ENCODE measurements at places on chromosomes 6 and 20.

- DNase-seq, result no peak
Observed at GRCh38 chr6:144302701-144303372, 17.7 kb downstream of the UTRN start.

- DNase-seq, result peak; percentile 45
Observed at GRCh38 chr20:21395666-21396598, 1.4 kb downstream of the NKX2-4 start.

GRCh38 chr20:38863024-38863851, 57.7 kb downstream of the PPP1R16B start:
- no peak for DNase-seq

- peak; percentile 68 for DNase-seq
Observed at GRCh38 chr6:26286168-26286877, 78.7 kb upstream of the BTN3A2 start.

GRCh38 chr6:98840996-98841513, 6.7 kb downstream of the POU3F2 start:
- no peak for DNase-seq

DNA sequence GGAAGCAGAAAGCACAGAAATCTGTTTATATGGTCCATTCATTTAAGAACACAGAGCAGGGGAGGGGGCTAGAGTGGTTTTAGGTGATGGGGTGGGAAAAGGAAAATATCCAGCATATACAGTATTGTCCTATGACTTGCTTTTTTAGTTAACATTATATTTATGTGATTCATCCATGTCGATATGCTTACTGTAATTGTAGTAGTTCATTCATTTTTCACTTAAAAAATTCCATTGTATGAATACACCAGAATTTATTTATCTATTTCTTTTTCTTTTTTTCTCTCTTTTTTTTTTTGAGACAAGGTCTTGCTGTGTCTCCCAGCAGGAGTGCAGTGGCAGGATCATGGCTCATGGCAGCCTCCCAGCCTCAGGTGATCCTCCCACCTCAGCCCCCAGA, 9.6 kb upstream of the PRIM2 start:
- DNase-seq, result no peak

- DNase-seq, result no peak
Observed at GRCh38 chr6:167987396-167988153, 9.9 kb upstream of the KIF25 start.

DNA sequence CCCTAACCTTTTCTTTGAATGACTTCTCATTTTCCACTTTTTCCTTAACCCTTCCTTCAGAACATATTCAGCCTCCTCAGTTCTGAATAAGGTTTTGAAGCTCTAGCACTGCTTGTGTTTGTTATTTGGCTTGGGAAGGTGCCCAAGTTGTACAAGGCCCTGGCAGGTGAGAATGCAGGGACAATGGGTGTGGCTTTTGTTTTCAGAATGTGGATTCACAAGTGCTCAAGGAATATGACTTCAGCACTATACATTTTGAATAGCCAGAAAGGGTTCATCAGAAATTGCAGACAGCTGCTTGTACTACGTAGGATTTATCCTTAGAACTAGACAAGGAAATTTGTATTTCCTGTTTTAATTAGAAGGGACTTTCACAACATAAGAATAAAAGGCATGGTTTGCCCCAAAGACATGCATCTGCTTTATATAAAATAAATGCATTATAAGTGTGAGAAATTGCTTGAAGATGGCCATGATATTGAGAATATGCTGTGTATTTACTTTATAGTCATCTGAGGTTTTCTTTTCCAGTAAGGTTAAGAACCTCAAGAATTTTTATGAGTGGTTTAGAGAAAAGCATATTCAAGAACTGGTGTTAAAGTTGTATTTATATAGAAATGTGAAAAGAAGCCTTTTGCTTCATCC, 29.3 kb upstream of the PRDM1 start:
- no peak for DNase-seq

DNA sequence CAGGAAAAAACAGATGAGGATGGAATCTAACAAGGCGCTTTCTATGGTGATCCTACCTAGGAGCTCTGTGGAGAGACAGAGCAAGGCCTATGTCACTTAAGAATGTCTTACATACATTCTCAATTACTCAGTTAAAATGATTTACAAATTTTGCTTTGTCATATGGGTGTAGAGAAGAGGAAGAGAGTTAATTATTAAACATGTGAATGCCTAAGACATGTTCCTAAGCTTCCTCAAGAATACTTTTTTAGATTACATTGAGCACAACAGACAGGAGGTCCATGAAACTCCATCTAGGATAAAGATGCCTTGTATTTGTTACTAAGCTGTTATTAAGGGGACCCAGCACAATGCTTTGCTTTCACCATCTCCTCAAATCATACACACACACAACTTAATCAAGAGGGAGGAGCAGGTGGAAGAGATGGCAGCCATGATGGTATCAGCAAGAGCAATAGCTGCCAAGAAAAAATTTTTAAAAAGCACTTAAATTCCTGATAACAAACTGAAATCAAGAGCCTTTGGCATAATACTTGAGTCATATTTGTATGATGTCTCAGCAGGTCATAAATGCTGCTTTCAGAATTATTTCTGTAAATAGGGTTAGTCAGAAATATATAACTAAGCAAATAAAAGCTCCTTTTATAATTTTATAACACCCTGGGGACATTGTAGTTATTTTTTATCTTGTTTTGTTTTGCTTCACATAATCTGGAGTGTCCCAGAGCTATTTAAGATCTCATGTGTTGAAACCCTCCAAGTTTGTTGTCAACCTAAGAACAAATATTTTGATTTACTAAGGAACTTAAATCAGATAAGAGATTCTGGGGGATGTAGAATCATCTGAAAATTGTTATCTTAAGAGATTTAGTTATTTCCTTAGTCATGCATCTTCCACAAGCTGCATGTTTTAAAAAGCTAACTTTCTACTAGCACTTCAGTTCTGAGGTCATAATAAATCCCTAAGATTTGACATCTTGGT, 70.0 kb upstream of the CD2AP start:
- DNase-seq, result no peak

GRCh38 chr6:137102050-137102848, 57.5 kb upstream of the IL20RA start:
- DNase-seq, result no peak

GRCh38 chr6:139904158-139904533, 529.7 kb upstream of the CITED2 start:
- no peak for DNase-seq

GRCh38 chr20:6122873-6123648, at the start of gene FERMT1:
FERMT1 (minus strand) TSS chr20:6123030; CDS start chr20:6119554, 3,476 bp downstream.
- peak; percentile 71 for DNase-seq

DNA sequence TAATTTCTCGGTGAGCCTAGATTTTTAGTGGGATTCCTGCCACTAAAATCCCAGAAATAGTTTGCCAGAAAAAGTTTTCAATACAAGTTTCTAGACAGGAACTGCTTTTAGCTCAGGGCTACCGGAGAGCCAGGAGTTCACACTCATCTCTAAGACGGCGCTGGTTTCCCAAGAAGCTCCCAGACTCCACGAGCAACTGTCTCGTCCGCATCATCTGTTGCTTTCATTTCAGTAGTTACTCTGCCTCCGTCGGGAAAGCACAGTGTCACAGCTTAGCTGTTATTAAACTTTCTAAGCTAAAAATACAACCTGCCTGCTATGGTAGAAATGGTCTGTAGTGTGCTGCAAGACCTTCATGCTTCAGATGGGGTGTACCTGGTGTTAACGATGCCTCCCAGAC, 197.3 kb upstream of the SNX9 start:
- DNase-seq, result no peak

GRCh38 chr6:51827580-51827979, 259.8 kb downstream of the PKHD1 start:
- DNase-seq, result no peak

DNA sequence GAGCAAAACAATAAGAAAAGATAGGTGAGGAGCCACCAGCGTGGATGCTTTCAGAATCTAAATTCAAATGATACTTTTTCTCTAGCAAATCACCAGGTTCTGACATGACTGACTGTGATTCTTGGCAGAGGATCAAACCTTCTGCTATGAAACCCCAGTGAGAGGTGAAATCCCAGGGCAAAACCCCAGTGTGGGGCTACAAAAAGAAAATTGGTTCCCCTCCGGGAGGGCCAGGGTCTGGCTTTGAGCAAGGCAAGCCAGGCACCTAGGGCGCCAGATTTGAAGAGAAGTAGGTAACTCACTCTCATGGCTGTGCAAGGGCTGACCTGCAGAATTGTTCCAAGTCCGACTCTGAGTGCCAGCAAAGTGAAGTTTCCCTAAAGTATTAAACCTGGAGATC, 20.2 kb upstream of the RALGAPA2 start:
- no peak for DNase-seq

DNA sequence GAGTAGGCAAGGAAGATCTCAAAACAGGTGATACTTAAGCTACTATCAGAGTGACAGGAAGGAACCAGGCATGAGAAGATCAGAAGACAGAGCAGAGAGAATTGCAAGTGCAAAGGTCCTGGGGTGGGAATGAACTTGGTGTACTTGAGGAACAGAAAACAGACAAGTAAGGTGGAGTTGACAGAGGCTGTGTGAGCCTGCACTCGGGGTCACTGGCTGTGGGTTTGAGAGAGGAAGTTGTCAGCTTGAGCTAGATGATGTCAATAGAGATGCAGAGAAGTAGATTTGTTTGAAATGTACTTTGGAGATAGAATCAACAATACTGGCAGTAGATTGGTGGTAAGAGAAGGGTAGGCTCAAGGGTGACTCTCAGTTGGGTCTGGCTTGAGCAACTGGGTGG, 209.5 kb downstream of the CLIC5 start:
- no peak for DNase-seq

GRCh38 chr6:96812077-96812703, 25.1 kb downstream of the GPR63 start:
- DNase-seq, result no peak

GRCh38 chr20:44079291-44079690, 107.7 kb downstream of the JPH2 start:
- no peak for DNase-seq

DNA sequence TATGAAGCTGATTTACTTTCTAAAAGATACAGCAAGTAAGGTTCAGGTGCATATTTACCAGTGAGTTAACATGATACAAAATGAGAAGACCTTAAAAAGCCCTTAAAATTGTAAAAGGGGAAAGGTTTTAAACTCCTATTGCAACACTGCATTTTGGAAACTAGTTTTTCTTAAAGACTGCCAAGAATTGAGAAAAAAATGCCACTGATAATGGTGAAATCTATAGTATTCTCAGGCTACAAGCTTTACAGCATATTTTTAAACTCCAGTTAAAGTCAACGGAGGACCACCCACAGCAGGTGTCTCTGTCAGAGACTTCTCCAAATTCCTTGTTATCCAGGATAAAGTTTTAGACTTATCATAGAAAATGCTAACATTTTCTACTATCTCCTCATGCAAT, 53.6 kb downstream of the ELOVL5 start:
- DNase-seq, result no peak

DNA sequence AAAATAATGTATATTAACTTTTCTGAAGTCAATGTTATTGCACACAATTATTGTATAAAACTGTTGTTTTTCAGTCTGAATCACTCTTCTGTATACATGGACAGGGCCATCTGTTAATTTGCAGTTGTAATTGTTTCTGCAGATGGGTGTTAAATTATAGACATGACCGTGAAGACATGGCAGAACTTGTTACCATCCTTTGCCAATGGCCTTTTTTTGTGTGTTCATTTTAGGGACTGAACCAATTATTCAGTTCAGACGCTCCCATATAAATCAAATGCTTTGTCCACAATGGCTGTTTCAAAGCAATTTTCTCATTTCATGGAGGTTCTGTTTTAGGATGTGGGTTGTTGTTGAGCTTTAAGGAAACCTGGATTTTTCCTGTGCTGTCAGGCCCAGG, 533.7 kb downstream of the DOK5 start:
- no peak for DNase-seq

- DNase-seq, result no peak
Observed at GRCh38 chr6:151263967-151264366, 24.2 kb downstream of the AKAP12 start.

DNA sequence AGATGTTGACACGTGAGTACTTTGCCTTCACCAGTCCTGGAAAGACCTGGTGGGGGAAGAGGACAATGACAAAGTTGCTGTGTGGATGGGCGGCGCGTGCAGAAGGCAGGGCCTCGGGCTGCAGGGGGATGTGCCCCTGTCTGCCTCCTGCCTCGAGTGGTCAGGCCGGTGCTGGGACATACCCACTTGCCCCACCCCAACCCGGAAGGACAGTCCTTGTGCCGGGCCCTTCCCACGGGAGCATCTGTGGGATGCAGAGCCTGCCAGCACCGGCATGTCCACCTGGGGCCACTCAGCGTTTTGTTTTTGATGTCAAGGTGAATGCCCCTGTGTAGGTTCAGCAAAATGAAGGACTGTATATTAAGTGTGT, 60.5 kb upstream of the BHLHE23 start:
- DNase-seq, result no peak

- no peak for DNase-seq
Observed at GRCh38 chr6:47137073-47137472, 94.9 kb upstream of the ADGRF1 start.

DNA sequence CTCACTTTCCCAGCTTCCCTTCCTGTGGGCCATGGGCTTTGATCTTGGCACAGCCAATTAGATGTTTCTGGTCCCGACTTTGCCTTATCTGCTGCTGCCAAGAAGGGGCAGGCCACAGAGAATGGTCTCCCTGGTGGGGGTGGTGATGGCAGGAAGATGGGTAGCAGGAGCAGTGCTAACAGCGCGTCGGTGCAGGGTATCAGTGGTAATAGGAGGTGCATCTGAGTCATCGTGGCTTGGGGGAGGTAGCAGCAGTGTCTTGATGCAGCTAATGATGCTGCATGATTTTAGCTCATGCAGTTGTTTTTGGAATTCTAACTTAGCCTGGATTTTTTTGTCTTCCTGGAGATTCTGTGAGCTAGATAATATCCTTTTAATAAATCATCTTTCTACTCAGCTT, 18.9 kb upstream of the MAS1 start:
- no peak for DNase-seq

DNA sequence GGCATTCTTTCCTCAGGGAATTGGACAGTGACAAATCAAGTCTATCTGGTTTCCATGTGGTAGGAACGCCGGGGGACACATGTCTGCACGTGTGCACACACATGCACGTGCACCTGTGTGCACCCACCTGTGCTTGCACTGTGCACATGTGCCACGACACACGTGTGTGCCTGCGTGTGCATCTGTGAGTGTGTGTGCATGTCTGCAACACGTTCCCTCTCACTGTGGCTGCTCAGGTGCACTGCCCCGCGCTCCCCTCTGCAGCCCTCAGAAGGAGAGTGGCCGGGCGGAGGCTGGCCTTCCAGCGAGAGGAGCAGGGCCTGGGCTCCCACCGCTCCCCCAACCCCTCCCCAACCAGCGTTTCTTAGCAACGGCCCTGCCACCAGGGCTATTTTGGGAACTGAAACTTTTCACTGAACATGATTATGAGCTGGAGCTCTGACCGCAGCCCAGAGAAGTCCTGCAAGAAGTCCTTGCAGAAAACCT, 147.8 kb downstream of the PHACTR3 start:
- no peak for DNase-seq

DNA sequence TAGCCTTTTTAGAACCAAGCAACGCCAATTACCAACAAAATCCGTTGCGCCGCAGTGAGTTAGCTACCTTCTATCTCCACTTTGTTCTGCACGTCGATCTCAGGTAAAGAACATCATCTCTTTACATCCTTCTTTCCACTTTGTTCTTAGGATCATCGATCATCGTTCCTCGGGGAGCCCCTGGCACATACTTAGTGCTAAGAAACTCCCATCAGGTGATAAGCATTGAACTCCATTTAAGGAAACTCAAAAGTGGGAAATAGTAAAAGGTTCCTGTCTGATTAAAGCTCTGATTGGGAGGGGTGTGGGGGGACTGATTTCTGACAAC, 227.0 kb upstream of the PRSS16 start:
- no peak for DNase-seq
